Caco-2 (cell line): ENCODE measurements at places on chromosomes 2 and 18.

GRCh38 chr2:86037141-86037794 lies 68.4 kb downstream of the POLR1A start:
- DNase-seq: no peak

- no peak for DNase-seq
Measured at GRCh38 chr2:23549821-23550530, 165.0 kb downstream of the KLHL29 start.

- DNase-seq: no peak
Measured at GRCh38 chr2:53036196-53036595, 731.4 kb upstream of the CHAC2 start.

DNA sequence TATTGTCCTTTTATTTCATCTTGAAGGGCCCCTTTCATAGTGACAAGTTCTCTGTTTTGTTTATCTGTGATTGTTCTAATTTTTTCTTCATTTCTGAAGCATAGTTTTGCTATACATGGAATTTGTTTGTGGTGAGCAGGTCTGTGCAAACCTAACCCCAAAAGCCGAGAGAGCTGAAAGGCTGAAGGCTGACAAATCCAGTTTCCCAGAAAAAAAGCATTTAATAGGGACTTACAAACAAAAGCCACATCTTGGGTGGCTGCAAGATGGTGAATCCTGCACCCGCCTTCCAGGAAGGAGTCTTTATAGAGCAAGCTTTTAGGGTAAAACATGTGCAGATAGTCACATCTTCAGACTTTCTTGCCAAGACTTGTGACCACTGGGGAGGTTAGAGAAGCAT lies 473.4 kb upstream of the TRIB2 start:
- no peak for DNase-seq

DNA sequence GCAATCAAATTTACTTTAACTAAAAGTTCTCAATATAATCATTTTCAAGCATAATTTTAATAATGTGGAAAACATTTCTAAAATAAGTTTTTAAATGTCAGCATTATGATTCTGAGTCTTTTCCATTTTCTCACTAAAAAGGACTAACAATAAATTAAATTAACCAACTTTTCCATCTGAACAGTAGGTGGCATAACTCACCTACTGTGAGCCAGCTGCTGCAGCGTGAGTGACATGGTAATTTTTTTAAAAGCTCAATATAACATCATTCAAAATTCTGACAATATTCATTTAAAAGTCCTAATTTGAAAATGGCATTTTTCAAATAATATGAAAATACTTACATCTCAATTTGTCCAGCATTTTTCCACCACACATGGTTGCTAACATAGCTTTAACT lies 66.5 kb downstream of the DTNB start:
- DNase-seq: no peak

DNA sequence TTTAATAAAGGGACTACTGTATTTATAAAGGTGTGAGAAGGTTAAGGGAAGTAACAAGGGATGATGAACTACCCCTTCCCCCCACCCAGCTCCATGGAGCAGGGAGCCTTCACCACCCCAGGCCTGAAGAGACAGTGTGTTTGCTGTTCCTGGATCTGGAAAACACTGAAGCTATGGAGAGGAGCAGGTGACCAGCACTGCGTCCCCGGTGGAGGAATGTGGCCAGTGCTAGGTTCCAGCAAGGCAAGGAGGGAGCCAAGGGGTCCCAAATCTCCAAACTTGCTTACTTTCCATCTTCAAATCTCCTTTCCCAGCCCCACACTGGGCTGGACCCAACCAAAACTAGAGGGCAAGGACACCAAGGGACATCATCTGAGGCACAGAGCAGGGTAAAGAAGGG lies 128.7 kb upstream of the CD302 start:
- DNase-seq: no peak

GRCh38 chr2:35415942-35416341 lies 939.6 kb upstream of the CRIM1 start:
- DNase-seq: no peak

- no peak for DNase-seq
Measured at GRCh38 chr18:8952769-8953760, 149.4 kb upstream of the NDUFV2 start.

DNA sequence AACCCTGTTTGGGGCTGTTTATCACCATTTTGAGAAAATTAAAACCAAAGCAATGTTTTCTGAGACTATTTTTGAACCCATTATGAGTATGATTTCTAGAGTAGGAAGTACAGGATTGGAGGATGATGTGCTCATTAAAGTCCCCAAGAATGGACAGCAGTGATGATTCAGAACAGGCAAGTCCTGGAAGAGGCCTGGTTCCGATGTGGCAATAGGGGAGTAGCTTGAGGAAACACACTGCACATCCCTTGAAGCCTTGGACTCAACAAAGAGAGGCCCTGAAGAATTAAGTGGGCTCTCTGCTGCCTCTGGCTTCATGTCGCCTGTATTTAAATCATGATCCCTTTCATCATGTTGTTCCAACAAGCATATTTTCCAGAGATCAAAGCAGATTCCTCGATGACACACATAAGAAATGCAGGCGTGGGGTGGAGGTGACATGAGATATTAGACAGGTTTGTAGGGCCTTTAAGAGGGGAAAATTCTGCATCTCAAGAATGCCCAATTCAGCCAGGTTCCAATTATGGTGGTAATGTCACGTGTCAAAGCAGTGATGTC lies 242.2 kb downstream of the FHOD3 start:
- DNase-seq: no peak

DNA sequence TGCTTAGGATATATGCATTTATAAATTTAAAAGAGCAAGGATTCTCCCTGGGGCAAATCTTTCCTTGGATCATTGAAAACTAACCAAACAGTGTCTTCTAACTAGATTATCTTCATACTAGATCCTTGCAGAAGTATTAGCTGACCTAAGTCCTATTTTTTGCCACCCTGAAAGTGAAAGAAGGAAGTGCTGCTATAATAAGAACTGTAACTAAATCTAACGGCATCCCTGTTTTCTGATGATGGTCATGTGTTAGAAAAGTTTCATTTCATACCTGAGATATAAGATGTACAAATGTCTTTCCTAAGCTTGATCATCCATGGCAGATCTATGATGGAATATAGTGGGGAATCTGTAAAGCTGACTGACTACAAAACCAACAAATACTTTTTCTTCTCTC lies 102.7 kb downstream of the MAP2 start:
- no peak for DNase-seq

DNA sequence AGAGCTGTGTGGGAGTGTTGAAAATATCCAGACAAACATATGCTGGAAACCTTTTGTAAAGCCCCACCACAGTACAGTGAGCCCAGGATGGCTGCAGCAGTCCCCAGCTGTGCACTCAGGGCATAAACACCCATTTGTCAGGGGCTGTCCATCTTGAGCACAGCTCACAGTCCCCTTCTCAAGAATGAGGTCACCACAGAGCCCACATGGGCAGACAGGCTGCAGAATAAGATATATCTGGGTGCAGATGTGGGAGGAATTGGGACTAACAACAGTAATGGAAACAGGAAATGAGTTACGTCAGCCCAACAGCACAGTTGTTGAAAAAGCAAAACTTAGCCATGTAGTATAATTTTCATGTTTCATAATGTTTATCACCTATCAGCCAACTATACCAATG lies 219.6 kb downstream of the ETAA1 start:
- DNase-seq: no peak

DNA sequence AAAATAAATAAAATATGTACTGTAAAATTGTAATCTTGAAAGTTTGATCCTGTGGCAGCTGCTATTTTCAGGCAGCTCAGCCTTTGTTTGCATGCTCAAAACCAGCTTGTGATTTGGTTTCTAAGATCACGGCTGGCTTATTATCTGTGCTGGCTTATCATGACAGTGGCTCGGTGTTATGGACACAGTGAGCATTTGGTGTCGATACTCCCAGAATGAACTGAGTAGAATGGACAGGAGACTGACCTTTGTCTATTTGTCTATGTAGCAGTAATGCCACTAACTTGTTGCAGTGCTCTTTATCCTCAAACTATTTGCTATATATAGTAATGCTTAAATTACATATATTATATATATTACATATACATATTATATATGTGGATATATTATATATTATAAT lies 58.8 kb downstream of the NEDD4L start:
- no peak for DNase-seq

DNA sequence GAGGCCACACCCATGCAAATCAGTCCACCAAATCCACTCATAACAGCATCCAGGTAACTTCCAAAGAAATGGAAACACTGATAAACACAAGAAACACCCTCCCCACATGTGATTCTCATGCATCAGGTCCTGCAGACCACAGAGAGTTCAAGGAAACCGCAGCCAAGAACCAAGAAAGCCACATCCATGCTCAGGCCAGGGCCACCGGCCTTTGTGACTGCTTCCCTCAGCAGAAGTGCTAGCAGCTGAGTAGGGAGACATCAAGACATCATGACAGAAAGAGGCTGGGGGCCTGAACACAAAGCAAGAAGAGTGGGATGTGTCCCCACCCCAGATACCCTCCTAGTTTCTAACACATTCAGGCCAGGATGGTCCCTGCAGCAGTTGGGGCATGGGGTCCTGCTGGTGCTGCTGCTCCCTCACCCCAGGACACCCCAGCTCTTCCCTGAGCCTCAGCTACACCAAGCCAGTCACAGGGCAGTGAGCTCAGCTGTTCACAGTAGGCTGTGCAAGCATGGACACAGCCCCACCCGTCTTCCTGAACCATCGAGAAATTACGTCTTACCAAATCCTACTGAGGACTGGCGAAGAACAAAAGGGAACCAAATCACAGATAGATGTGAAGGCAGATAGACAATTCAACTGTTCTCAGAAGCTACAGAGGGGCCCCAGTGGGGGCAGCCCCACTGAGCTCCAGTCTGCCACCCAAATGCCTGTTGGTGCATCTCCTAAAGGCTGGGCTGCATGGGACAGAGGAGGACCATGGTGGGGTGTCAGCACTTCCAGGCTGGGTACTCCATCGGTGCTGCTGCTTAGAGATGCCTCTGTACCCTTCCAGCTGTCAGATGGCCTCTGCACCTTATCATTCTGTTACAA lies 60.9 kb downstream of the HDAC4 start:
- DNase-seq: no peak

GRCh38 chr2:40962026-40962425 lies 510.1 kb upstream of the SLC8A1 start:
- DNase-seq: no peak

DNA sequence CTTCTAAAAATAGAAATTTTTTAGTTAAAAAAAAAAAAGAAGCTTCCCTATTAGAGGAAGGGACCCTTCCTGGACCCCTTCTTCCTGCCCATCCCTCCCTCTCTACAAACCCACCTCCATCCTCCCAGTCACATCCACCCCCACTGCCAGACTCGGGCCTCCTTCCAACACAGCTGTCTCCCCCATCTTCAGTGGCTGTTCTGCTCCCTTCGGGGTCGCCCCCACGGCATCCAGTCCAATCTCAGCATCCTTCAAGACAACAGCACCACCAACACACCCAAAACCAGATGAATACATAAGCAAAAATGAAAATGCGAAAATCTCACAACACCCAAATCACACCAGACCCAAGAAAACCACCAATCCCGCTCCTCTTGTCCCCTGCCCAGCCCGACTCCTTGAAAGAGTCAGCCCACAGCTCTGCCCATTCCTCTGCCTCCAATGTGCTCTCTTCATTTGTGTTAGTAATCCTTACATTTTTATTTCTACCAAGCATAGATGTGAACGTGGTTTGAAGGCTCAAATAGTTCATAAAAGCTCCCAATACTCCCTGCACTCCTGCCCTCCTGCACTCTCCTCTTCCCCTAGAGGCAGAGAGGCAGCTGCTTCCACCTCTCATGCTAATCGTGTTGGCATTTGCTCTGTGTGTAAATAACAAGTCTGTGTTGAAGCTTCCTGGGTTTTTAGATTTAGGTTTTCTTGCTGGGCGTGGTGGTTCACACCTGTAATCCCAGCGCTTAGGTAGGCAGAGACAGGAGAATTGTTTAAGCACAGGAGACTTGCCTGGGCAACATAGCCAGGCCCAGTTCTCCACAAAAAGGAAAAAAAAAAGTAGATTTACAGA lies 37.0 kb downstream of the MAL start:
- peak; percentile 18 for DNase-seq

DNA sequence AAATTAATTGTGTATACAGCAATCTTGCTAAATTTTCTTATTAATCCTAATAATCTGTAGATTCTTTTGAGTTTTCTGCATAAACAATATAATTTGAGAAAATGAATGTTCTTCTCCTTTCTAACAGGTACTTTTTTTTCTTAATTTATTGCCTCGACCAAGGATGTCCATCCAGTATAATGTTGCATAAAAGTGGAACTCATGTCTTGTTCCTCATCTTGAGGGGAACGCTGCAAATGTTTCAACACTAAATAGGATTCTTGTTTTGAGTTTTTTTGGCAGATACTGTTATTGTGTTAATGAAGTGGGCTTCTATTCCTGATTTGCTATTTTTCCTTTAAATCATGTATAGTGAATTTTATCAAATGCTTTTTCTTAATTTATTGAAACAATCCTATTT lies 244.4 kb upstream of the REV1 start:
- DNase-seq: no peak

DNA sequence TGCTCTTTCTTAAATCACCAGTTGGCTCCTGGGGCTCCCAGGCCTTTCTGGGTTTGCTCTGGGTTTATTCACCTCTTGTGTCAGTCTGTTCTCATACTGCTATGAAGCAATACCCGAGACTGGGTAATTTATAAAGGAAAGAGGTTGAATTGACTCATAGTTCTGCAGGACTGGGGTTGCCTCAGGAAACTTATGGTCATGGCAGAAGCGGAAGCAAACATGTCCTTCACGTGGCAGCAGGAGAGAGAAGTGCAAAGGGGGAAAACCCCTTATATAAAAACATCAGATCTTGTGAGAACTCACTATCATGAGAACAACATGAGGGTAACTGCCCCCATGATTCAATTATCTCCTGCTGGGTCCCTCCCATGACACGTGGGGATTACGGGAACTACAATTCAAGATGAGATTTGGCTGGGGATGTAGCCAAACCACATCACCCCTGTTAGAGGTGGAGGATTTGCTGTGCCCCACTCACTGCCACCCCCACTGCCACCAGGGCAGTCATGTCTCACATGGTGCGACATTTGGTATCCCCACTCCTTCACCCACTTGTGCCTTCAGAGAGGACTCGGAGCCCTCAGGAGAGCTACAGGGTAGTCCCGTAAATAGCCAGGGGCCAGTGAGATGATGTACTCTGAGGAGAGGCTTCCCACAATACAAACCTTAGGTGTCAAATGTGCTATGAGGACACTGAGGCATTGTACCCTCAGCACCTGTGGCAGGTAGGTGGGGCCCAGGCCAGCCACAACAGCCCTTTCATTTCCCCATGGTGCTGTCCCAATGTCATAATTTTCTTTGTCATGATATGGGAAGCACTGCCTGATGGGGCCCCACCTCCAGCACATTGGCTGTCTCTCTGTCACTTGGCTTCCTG lies 35.7 kb downstream of the CDC42EP3 start:
- no peak for DNase-seq

GRCh38 chr2:111919365-111919764 lies 21.0 kb downstream of the MERTK start:
- no peak for DNase-seq

- DNase-seq: no peak
Measured at GRCh38 chr2:234559609-234560008, 62.7 kb upstream of the ARL4C start.

DNA sequence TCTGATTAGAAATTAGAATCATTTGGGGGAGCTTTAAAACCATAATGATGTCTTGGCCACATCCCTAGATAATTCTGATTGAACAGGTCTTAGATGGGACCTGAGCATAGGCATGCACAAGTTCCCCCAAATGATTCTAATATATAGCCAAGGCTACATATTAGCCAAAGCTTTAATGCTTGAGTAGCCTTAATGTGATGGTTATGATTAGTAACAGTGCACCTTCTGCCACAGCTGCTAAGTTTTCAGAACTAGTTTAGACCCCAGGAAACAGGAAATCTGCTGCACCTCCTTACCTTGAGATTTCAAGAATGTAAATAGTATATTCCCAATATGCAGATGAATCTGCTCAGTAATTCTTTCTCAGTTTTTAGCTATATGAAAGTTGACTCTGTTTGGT lies 119.8 kb downstream of the PTPN4 start:
- no peak for DNase-seq
